ENCODE measurements at places on chromosomes 1 and 21. TPM values are rescaled to one million over a fixed set of nuclear protein-coding genes. Genes with fewer than 3 reads are reported as not detected.

Gene PRDM15
- 4.3 TPM for total RNA-seq

DNA sequence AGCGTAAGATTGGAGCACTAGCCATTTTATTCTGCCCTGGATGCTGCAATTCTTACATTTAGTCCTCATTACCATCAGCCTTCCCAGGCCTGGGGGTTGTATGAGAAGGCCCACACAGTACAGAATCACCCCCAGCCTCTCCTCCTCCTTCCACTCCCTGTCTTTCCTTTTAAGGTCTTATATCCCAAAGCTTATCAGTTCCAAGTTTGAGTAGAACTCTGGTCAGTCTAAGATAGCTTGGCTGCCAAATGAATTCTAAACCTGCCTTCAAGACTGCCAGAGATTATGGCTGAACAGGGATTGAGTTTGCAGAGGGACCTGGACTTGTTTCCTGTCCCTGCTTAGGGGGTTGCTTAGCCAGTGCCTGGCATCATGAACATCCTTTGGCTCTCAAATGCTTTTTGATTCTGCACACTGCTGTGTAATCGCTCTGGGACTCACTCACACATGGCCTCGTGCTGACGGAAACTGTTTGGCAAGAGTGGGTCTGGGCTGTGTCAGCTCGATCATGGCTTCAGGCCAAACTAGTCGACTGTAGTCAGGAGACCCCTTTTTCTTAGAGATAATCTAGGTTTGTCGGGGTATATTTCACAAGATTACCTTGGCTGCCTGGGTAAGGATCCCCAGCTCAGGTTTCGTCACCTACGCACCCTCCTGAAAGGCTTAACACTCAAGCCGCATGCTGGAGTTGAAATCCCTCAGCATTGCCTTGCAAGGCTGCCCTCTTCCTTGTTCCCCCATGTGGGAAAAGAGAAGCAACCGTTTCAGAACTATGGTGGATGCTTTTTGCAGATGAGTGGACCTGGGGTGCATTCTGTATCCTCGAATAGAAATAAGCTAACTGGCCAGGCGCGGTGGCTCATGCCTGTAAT, 252.6 kb downstream of the NFIA start:
- DNase-seq = no peak

Gene TSSK3
- total RNA-seq = 0.57 TPM

Gene LCE5A
- not detected for total RNA-seq

DNA sequence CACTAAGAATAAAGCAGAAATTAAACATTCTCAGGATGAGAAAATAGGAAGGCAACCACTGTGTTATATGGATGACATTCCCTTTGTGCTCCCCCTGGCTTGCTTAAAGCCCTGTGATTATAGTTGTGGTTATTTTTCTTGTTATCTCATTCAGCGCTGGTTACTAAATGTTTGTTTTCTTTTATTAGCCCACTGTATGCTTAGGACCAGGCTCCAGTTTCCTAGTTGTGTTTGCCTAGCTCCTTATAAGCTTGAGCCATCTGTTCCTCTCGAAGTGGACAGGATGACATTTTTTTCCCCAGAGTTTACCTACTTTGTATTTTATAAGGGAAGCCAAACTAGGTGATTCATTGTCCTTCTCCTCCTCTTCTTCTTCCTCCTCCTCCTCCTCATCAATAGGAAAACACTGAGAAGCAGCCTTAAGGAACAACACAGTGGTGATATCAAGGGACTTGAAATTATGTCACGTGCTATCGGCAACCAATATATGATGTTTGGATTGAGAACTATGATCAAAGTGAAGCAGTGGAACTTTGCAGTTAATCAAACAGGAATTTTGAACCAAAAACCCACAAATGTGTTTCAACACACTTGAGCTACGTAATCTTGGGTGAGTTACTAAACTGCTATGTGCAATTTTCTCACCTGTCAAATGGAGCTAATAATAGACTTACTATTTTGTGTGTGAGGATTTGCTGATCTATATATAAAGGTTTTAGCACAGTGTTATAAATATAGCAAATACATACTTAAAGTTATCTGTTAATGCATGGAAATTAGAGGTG, 35.1 kb upstream of the RGS7 start:
- DNase-seq = no peak

DNA sequence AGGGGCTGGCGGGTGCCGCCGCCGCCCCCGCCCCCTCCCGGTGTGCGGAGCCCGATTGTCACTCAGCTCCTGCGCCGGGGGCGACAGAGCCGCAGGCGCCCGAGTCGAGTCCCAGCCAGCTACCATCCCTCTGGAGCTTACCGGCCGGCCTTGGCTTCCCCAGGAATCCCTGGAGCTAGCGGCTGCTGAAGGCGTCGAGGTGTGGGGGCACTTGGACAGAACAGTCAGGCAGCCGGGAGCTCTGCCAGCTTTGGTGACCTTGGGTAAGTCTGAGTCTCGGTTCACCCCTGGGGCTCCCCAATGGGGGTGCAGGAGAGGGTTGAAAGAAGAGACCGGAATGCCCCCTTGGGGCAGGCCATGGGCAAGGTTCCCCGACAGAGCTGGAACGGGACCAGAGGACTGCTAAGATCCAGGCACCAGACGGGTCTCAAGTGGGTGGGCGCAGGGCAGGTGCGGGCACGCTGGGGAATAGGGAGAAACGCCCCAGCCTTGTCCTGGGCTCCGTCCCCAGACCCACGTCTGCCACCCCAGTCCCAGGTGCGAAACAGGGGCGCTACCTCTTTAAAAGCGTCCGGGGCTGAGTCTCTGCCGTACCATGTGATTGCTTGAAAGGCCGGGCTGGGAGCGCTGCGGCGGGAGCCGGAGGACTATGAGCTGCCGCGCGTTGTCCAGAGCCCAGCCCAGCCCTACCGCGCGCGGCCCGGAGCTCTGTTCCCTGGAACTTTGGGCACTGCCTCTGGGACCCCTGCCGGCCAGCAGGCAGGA, at the start of gene ADORA1:
ADORA1 (plus strand) TSS at position 61 of the 765 bp plus-strand sequence. CDS start 1,116 bp downstream, outside the sequence.
- DNase-seq = no peak

DNA sequence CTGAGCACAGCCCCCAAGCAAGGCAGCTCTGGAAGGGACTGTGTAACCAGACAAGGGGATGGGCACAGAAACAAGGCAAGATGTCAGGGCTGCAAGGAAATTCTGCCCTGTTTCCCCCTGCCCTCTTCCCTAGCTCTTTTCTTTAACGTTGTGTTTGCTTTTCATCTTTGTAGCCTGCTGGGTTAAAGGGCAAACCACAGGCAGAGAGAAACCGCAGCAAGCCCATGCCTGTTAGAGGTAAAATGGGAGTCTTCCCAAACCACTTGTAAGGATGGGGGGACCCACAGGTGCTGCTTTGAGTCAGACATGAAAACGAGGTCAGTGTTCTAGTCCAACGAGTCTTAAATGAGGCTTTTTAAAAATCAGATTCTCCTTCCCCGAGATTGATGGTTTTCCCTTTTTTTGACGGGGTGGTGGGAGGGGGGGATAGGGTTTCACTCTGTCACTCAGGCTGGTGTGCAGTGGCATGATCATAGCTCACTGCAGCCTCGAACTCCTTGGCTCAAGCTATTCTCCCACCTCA, 13.3 kb downstream of the TGFBR3 start:
- DNase-seq = no peak

GRCh38 chr1:152461544-152461943, 47.5 kb upstream of the CRNN start:
- DNase-seq = peak; percentile 72

Gene PLA2G2D
- total RNA-seq = not detected

DNA sequence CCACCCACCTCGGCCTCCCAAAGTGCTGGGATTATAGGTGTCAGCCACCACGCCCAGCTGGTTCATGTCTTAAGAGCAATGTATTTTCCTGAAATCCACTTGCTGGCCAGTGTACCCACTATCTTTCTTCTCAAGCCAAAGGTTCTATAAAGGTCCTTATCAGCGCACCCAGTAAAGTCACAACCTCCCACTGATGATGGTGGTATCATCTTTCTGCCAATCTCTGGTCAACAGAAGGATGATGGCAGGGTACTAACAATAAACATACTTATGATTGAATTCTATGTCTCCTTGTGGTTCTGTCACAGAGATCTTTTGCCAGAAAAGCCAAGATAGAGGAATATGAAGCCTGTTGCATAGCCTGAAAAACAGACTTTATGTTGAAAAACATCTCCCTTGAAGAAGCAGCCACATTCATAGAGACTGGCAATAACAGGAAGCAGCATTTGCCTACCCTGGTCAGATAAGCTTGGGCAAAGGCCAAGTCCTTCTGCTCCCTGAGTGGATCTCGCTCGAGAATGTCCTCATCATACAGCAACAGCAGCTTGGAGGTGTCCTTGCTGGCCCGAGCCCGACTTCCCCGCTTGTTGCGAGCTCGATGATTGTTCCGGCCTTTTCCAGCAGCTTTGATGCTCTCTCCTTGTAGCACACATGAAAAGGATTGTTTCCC, 73.0 kb downstream of the DAP3 start:
- DNase-seq = no peak

Gene USP48
- 14.9 TPM for total RNA-seq

Gene RNU1-1
- total RNA-seq = under 0.01 TPM

GRCh38 chr1:160081261-160081936, at the start of gene KCNJ9:
Gene KCNJ9, plus strand, starts transcription at chr1:160081538. Its CDS starts 2,493 bp downstream, at chr1:160084031.
- DNase-seq = no peak

DNA sequence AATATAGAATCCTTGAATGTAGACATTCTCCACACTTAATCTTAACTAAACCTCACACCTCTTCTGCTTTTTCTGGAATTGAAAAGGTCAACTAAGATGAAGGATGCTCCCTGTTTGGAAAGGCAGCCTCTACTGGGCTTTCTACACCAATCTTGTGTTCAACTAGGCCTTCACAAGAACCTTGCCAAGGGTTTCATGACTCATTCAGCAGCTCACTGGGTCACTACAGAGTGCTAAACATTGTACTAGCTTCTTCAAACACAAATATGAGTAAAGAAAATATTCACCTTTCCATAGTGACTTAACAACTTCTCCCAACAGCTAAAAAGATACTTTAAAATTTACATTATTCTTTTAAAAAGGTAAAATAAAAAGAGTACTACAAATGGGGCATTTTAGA, 135.3 kb upstream of the PRMT6 start:
- no peak for DNase-seq

DNA sequence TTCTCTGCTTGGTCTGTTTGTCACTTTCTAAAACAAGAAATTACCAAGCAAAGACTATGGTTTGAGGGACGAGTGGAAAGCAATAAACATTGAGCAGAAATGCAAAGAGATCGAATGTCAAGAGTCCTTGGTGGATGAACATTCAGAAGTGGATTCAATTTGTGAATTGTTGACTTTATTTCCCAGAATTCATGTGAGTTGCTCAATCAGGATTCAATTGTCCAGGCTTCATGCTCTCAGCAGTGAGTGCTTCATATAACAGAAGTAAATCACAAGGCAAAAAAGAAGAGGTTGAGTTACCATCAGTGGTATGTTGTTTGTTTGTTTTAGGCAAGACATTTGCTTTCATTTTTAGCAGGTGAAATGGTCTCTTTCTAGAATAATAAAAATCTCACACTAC, 31.9 kb downstream of the NGF start:
- no peak for DNase-seq

Gene NES
- total RNA-seq = 2.5 TPM

All from NCI-H460 (cell line).